ENCODE measurements at places on chromosomes 1 and 21.

DNA sequence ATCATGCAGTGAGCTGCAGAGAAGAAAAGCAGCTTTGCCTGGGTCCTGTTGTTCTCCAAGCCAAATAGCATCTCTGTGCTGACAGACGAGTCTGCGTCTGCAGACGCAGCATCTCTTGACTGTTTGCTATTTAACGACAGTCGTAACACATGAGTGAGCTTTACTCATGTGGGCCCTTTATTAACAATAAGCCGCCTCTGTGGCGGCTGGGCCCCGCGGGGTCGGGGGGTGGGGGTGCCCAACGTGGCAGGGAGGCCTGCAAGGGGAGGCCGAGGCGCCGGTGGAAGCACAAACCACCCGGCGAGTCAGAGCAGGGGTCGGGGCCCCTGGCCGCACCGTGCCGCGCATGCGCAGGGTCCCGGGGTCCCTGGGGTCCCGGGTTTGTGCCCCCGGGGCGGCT lies 435.1 kb downstream of the KIF26B start:
- H3K36me3 ChIP-seq: no peaks in the 10 kb centered on the region
- H3K27ac ChIP-seq: no peak overlapping the region
- H3K4me3 ChIP-seq: no peak overlapping the region

GRCh38 chr1:202282596-202283283 lies 59.0 kb downstream of the UBE2T start:
- H3K36me3 ChIP-seq: no peaks in the 10 kb centered on the region
- peaks cover 37% of the 10 kb centered on the region for H3K4me1 ChIP-seq
- no peak overlapping the region for H3K4me3 ChIP-seq
- DNase-seq: no peak

- DNase-seq: no peak
- H3K36me3 ChIP-seq: no peaks in the 10 kb centered on the region
- no peaks in the 10 kb centered on the region for H3K4me1 ChIP-seq
- no peak overlapping the region for H3K27ac ChIP-seq
Measured at GRCh38 chr1:163668472-163668871, 346.7 kb downstream of the NUF2 start.

DNA sequence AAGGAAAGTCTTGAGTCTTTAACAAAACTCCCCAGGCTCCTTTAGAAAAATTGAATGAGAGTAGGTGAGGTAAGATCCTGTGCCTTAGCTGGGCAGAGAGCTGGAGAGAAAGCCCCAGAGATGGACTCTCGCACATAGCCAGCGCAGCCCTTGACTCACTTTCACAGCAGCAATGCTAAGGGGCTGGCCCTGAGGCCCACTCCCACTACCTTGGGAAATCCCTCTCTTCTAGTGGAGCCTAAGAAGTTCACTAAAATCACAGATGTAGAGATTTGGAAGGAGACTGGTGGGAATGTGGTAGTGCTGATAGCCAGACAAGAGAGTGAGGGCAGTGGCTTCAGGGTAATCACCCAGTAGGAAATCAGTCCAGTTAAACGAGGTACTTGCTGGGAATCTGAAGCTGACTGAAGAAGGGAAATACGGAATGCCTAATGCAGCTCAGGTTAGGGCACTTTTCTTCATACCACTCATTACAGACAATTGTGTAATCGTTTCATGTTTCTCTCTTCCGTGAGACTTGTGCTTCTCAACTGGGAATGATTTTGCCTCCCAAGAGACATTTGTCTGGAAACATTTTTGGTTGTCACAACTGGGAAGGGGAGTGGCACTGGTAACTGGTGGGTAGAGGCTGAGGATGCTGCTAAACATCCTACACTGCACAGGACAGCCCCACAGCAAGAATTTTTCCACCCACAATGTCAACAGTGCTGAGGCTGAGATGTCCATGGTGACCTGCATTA lies 42.4 kb upstream of the LRRC8C start:
- DNase-seq: no peak
- no peaks in the 10 kb centered on the region for H3K27me3 ChIP-seq

DNA sequence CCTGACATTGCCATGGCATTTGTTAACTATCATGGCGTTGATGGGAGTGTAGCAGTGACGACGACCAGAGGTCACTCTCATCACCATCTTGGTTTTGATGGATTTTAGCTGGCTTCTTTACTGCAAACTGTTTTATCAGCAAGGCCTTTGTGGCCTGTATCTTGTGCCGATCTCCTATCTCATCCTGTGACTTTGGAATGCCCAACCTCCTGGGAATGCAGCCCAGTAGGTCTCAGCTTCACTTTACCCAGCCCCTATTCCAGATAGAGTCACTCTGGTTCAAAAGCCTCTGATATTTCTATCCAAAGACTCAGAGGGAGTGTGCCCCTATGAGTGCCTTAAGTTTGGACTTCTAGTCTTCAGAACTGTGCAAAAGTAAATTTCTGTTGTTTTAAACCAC lies 130.1 kb downstream of the ADAMTS1 start:
- H3K27me3 ChIP-seq: no peaks in the 10 kb centered on the region
- no peak for DNase-seq
- H3K36me3 ChIP-seq: no peaks in the 10 kb centered on the region
- H3K4me1 ChIP-seq: no peaks in the 10 kb centered on the region
- H3K27ac ChIP-seq: no peak overlapping the region
- no peak overlapping the region for H3K4me3 ChIP-seq

- H3K4me3 ChIP-seq: no peak overlapping the region
- peaks cover 9% of the 10 kb centered on the region for H3K4me1 ChIP-seq
- no peak overlapping the region for H3K27ac ChIP-seq
- DNase-seq: no peak
- no peaks in the 10 kb centered on the region for H3K36me3 ChIP-seq
Measured at GRCh38 chr1:221837896-221838295, 96.0 kb upstream of the DUSP10 start.

GRCh38 chr1:157286646-157287420 lies 148.6 kb upstream of the ETV3 start:
- H3K36me3 ChIP-seq: no peaks in the 10 kb centered on the region
- no peak overlapping the region for H3K27ac ChIP-seq
- H3K4me3 ChIP-seq: no peak overlapping the region

GRCh38 chr1:29383746-29384371 lies 147.5 kb downstream of the PTPRU start:
- peak; percentile 16 for DNase-seq
- no peak overlapping the region for H3K4me3 ChIP-seq
- no peak overlapping the region for H3K27ac ChIP-seq
- no peaks in the 10 kb centered on the region for H3K4me1 ChIP-seq
- H3K27me3 ChIP-seq: no peaks in the 10 kb centered on the region

DNA sequence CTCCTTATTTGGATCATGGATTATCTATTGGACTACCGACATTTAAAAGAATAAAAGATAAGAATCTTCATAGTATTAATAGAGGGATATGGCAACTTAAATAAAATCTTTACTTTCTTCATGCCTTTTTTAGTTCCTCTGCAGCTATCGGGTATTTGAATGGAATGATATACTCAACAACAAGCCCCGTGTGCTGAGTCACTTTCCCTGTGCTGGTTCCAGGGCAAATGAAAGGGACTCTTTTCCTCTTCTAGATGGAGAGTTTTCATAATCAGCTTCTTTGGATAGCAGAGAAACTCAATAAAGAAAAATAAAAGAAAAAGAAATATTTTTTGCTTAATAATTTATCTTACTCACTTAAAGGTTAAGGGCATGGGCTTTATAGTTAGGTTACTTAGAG lies 213.7 kb downstream of the LRRC40 start:
- H3K4me3 ChIP-seq: no peak overlapping the region
- peak; percentile 43 for DNase-seq
- no peak overlapping the region for H3K27ac ChIP-seq
- H3K4me1 ChIP-seq: no peaks in the 10 kb centered on the region

DNA sequence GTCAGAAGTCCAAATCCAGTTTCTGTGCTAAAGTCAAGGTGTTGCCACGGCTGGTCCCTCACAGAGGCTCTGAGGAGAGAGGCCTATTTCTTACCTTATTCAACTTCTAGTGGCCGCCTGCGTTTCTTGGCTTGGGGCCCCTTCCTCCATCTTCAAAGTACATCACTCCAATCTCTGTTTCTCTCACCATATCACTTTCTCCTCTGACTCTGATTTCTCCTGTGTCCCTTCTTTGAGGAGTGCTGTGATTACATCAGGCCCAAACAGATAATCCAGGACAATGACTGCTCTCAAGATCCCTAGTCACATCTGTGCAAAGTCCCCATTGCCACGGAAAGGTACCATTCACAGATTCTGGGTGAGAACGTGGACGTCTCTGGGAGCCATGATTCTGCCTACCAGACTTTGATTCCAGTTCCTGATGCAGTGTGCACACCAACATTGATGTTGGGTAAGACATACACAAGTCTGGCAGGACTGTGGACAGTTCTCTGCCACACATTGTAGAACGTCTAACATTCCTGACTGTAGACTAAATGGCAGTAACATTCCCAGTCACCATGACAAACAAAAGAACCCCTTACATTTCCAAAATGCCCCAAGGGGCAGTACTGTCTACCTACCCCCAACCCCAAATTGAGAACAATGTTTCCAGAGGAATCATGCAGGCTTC lies 43.0 kb upstream of the ITPKB start:
- H3K36me3 ChIP-seq: no peaks in the 10 kb centered on the region
- H3K4me3 ChIP-seq: no peak overlapping the region
- H3K27ac ChIP-seq: no peak overlapping the region
- peaks cover 13% of the 10 kb centered on the region for H3K27me3 ChIP-seq
- H3K4me1 ChIP-seq: peaks cover 2% of the 10 kb centered on the region

DNA sequence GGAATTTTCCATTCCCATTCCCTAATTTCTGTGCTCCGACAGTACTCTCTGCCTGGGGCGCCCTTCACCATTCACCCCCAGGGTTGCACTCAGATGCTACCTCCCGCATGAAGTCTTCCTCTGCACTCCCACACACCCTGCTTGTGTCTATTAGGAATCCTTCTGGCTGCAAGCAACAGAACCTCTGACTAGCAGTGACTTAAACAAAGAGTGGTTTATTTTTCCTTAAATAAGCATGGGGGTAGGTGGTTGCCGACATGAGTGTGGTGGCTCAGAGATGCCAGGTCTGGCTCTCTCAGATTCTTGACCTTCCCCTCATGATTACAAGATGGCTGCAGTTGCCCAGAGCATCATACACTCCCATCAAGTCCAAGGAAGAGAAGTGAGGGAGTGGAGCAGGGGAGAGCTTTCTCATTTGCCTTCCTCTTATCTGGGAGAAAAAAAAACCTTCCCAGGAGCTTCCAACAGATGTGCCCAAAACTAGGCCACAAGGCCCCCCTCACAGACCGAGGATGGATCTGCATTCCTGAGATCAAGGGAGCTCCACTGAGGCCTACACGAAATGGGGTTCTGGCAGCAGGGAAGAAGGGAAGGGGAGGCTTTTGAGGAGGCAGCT lies 49.6 kb upstream of the LBR start:
- no peak overlapping the region for H3K4me3 ChIP-seq
- DNase-seq: no peak
- H3K27me3 ChIP-seq: no peaks in the 10 kb centered on the region
- H3K27ac ChIP-seq: no peak overlapping the region
- H3K4me1 ChIP-seq: peaks cover 4% of the 10 kb centered on the region

- no peak overlapping the region for H3K27ac ChIP-seq
- peaks cover 18% of the 10 kb centered on the region for H3K4me1 ChIP-seq
- no peak for DNase-seq
- H3K36me3 ChIP-seq: peaks cover 11% of the 10 kb centered on the region
- H3K4me3 ChIP-seq: no peak overlapping the region
- H3K27me3 ChIP-seq: no peaks in the 10 kb centered on the region
Measured at GRCh38 chr1:36377791-36378492, 7.8 kb downstream of the STK40 start.

- no peaks in the 10 kb centered on the region for H3K27me3 ChIP-seq
- DNase-seq: no peak
- H3K36me3 ChIP-seq: no peaks in the 10 kb centered on the region
- H3K4me1 ChIP-seq: no peaks in the 10 kb centered on the region
Measured at GRCh38 chr1:47630346-47630745, 192.5 kb downstream of the FOXD2 start.

DNA sequence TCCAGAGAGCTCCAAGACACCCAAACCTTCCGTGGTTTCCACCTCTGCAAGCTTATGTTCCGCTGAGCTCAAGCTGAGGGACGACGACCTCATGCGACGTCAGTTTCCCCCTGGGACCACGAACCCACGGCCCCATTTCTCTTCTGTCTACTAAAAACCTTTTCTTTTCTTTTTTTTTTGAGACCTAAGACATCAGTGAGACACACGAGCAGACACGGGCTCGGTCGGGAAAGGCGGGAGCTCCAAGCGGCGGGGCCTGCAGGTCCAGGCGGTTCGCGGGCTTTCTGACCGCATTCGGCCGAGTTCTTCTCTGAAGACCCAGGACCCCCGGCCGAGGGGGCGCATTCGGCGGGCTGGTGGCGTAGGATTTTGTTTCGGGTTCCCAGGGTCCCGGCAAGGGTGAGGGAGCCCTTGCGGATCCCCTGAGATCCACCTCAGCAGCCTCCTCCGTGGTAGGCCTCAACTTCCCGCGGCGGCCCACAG lies 402 bp downstream of the C21orf58 start:
- peak overlapping the region; percentile 59 for H3K27ac ChIP-seq
- peak overlapping the region; percentile 73 for H3K4me3 ChIP-seq
- no peak for DNase-seq
- H3K36me3 ChIP-seq: peaks cover 2% of the 10 kb centered on the region
- H3K4me1 ChIP-seq: peaks cover 11% of the 10 kb centered on the region

GRCh38 chr1:41526956-41527561 lies 42.6 kb upstream of the EDN2 start:
- H3K4me3 ChIP-seq: no peak overlapping the region
- no peak for DNase-seq
- no peaks in the 10 kb centered on the region for H3K36me3 ChIP-seq
- H3K27ac ChIP-seq: no peak overlapping the region
- no peaks in the 10 kb centered on the region for H3K4me1 ChIP-seq

GRCh38 chr1:234316937-234317336 lies 56.3 kb upstream of the COA6 start:
- no peak overlapping the region for H3K27ac ChIP-seq
- H3K4me1 ChIP-seq: peaks cover 8% of the 10 kb centered on the region
- no peak overlapping the region for H3K4me3 ChIP-seq
- no peaks in the 10 kb centered on the region for H3K27me3 ChIP-seq
- no peak for DNase-seq
- no peaks in the 10 kb centered on the region for H3K36me3 ChIP-seq

GRCh38 chr1:67217417-67217816 lies 51.2 kb downstream of the IL23R start:
- DNase-seq: no peak
- no peaks in the 10 kb centered on the region for H3K4me1 ChIP-seq
- H3K4me3 ChIP-seq: no peak overlapping the region
- H3K27me3 ChIP-seq: no peaks in the 10 kb centered on the region
- no peaks in the 10 kb centered on the region for H3K36me3 ChIP-seq

DNA sequence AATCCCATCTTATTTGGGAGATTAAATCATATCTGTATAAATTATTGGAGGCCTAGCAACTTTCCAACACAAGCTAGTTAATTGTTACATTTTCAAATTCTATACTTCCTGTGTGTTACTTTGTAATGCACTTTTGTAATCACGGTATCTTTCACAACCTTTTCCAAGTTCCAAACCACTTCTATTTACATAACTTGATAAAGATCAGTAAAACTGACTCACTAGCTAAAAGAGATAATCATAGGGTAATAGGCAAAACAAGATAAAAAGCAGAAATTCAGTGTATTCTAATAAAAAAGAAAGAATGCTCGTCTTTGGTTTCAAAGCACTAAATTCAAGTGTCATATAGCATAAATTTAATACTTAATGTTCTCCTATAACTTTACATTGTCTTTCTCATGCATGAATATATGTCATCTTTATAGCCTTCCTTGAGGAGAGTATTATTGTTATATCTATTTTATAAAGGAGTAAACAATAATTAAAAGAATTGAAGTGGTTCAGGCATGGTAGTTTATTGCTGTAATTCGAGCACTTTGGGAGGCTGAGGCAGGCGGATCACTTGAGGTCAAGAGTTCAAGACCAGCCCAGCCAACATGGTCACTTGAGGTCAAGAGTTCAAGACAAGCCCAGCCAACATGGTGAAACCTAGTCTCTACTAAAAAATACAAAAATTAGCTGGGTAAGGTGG lies 66.4 kb downstream of the RGS13 start:
- peak overlapping the region; percentile 89 for H3K27ac ChIP-seq
- H3K4me3 ChIP-seq: no peak overlapping the region
- H3K36me3 ChIP-seq: no peaks in the 10 kb centered on the region
- H3K4me1 ChIP-seq: peaks cover 8% of the 10 kb centered on the region
- peak; percentile 89 for DNase-seq

Measured in IMR-90 (cell line).